ENCODE measurements at places on chromosomes 7 and 10.

DNA sequence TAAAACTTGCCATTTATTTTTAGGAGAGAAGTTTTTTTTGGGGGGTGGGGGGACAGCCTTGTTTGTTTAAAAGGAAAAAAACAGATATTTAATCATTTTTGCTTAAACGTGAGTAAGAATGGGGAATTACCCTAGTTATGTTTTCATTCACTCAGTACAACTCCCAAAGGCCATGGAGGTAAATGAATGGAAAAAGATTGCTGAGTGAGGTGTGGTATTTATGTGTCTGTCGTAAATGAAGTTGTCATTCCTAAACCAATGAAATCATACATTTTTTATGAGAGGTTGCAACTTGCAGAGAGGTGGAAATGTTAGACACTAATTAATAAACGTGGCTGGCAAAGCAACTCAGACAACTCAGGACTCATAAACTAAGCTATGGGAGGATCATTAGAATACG lies 218.1 kb downstream of the CELF2 start:
- DNase-seq = no peak

GRCh38 chr10:29950391-29950790 lies 109.0 kb downstream of the JCAD start:
- DNase-seq = no peak

- DNase-seq = no peak
These were observed 92.8 kb downstream of the VIPR2 start for GRCh38 chr7:159051916-159052315.

GRCh38 chr10:113899952-113900598 lies 45.6 kb downstream of the NHLRC2 start:
- DNase-seq = no peak

- DNase-seq = no peak
These were observed 105.6 kb downstream of the RTKN2 start for GRCh38 chr10:62163024-62163423.

DNA sequence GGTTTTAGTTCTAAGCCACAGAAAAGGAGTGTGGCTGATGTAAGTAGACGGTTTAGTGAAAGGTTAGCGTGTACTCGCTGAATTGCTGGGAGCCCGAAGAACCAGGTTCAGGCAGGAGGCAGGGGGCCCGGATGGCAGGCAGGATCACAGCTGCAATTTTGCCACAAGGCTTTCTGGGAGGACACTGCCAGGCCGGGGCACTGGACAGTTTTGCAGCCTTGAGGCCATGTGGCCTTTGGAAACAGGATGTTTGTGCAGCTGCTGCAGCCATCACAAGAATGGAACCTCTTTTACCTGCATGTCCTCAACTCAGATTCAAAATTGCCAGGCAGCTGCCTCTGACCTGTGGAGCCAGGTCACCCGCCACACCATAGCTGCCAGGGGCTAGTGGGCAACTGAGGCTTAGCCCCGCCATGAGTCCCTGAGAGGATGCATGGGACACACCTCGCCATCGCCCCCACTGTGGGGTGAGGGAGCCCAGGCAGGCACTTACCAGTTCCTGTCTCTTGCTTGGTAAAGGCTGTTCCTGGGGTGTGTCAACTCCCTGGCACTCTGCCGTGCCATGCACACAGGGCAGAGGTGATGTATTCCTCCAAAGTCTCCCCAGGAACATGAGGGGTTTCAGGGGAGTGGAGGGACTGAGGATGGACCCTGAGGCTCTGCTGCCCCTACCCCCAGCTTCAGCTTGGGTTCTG lies 188.6 kb downstream of the RPS24 start:
- no peak for DNase-seq

DNA sequence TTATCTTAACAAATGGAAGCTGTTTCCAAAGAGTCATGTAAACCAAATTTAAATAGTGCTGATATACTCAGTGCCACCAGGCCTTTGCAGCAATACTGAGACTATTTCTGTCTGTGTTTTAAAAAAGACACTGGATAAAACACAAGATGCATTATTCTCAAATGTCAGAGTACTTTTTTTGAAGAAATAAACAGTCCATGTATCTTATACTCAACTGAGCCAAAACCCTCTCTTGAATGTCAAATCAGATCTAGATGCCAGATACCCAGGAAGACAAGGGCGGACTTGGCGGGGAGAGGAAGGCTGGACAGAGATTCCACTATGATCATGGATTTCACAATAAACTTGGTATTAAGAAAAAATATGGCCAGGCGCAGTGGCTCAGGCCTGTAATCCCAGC lies 127.6 kb downstream of the COBL start:
- no peak for DNase-seq

DNA sequence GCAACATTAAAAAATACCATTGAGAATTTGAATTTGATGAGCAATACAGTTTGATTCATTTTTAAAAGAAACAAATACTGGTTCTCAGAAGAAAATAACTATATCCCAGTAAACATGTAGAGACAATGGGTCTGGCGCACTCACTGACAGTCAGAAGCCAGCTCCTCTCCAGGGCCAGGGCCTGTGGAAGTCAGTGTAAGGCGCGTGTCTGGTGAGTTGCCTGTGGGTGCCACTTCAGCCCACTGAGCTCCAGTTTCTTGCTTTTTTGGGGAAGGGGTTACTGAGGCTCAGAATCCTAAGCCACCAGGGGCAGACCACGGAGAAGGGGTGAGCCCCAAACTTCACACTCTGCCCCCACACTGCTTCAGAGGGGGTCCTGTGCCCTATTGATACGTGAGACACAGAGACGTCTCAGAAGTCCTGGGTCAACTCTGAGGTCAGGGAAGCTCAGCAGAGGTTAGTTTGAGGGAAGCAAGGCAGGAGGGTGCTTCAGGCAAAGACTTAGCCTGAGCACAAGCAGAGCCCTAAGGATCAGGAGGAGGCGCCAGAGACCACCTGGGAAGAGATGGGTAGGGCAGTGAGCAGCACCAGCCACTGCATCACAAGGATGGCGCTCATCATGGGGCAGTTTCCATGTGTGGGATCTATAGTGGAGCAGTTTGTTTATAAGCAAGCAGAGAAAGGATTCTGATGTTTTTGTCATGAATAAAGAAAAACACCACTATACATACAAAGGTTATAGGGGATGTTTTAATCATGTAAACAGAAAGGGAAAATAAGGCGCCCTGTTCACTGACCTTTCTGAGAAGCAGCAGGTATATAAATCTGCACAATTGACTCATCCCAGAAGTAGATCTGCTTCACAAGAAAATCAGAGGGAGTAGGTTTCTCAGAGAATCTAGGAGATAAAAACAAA lies 95.7 kb downstream of the PKD1L1 start:
- no peak for DNase-seq

- no peak for DNase-seq
These were observed 131.7 kb upstream of the FAM20C start for GRCh38 chr7:60706-61105.

GRCh38 chr10:34280599-34281374 lies 534.3 kb downstream of the PARD3 start:
- DNase-seq = no peak

DNA sequence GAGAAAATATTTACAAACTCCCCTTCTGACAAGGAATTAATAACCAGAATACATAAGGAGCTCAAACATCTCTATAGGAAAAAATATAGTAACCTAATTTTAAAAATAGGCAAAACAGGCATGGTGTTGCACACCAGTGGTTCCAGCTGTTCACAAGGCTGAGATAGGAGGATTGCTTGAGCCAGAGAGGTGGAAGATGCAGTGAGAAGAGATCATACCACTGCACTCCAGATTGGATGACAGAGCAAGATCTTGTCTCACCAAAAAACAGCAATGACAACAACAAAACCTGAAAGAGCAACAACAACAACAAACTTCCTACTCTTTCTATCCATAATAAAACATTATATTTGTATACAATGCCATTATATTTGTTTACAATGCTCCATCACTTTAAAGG lies 304.4 kb upstream of the CNTNAP2 start:
- no peak for DNase-seq

GRCh38 chr10:91759581-91759986 lies 38.6 kb upstream of the TNKS2 start:
- no peak for DNase-seq

DNA sequence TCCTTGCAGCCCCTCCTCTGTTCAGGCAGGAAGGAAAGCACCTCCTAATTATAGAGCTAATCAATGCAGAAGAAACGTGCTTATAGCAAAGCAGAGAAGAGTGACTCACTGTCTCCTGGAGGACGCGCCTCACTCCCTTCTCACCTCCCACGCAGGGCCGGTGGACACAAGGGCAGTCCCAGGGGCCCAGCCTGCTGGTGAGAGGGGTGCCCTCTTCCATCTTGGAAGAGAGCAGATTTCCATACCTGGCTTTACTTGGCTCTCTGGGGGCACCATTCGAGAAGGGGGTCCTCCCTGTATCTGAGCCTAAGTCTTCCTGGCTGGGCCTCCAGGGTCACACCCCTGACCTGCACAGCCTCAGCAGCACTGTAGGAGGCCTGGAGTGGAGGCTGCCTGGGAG lies 55.8 kb downstream of the RASGEF1A start:
- DNase-seq = no peak

- DNase-seq = no peak
These were observed 111.7 kb upstream of the STEAP1B start for GRCh38 chr7:22611758-22612079.

DNA sequence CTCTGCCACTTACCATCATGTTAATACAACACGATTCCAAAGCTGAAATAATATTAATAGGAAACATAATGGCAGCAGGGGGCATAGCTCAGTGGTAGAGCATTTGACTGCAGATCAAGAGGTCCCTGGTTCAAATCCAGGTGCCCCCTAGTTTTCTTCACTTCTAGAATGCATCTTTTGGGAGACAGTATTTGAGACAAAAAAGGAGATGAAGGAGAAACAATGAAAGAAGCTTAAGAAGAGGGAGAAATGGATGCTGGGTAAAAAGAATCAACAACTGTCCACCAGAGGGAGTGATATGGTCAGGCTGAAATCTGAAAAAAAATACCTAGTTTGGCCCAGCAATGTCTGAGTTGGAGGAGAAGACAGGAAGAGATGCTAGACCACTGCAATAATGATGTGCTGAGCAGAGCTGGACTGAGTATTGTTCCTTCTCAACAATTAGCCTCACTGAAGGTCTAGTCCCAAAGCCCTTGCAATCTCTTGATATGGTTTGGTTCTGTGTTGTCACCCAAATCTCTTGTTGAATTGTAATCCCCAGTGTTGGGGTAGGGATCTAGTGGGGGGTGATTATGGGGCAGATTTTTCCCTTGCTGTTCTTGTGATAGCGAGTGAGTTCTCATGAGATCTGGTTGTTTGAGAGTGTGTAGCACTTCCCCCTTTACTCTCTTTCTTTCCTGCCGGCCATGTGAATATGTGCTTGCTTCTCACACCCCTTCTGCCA lies 48.3 kb downstream of the ZNF783 start:
- no peak for DNase-seq

DNA sequence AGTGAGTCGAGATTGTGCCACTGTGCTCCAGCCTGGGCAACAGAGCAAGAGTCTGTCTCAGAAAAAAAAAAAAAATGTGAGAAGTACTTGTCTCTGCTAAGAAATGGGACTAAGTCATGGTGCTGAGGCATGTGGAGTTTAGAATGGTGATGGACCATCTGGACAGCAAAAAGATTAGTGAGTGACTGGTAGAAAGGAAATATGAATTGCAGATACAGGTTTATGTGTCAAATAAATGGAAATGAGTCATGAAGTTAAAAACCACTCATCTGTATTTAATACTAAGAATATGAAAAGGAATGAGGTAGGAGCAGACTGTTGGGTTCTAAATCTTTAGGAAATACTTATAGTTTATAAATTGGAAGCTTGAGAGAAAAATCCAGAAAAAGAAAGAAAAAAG lies 625.7 kb upstream of the ANKRD30A start:
- no peak for DNase-seq

DNA sequence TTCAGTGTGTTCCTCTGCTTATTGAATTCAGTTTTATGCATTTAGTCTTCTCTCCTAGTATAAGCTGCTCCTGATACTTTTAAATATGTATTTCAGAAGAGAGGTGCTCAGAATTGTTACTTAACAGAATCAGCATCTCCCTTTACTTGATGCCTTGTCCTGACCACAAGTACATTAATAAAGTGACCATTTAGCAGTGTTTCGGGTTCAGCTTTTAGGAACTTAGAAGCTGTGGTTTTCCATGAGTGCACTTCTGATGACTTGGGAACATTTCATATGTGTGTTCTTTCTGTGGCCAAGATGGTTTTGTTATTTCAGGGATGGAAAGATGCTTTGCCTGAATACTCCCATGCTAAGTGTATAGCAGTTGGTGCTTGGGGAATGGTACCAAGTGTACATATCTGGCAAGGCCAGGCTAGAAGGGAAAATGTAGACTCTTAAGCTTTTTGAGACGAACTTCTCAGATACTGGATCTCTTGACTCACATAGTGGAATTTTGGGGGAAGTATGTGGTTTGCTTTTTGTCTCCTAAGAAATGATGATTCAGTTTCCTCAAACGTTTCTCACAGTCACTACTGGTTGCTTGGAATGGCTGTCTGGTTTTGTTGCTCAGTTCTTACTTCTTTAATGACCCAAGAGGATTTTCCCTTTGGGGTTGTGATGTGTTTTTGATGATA lies 17.2 kb downstream of the SGPL1 start:
- DNase-seq = no peak

DNA sequence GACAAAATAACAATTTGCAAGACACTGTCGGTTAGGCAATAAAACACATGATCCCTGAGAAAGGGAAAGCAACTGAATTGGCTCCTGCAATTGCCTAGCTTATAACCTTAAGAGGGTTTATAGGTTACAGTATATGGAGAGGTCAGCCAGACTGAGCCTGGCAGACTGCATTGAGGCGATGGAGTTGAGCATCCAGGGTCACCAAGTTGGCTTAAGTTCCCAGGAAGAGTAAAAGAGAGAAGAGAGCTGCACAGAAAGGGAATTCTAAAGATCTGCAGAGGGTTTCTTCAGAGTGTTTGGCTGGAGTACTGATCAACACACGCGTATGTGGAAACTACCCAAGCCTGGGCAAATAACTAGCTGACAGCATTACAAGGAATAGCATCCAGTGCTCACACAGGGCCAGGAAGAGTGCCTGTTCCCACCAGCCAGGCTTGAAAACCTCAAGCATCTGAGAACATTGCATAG lies 11.2 kb downstream of the ANKMY2 start:
- DNase-seq = no peak

DNA sequence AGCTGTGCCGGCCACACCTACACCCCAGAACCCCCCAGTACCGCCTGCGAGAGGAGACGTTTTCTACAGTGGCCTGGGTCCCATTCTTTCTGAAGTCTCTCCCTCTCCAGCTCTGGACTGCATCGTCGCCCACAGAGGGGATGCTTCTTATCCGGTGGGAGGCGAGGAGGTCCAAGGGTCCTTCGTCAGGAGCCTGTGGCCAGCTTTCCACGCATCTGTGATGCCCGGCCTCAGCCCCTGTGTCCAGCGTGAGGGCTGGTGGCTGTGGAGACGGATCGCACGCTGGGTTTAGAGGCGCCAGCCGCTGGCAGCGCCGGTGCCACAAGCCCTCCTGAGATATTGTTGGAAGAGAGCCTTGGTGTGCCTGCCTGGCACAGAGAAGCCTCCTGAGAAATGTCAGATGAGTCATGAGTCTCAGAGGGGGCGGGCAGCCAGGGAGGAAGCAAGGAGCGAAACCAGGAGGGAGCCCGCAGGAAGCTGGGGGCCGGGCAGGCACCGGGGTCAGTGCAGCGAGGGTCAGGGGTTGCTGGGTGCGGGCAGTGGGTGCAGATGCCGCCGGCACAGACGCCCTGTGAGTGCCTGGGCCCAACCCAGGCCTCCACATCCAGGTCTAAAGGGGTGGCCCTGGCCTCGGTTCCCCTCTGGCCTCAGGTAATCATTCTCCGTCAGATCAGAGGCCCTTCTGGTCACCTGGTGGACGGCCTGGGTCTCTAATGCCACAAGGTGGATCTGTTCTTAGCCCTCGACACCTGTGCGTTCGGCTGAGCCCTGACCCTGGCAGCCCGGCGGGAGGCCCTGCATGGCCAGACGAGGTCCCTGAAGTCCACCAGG lies 86.0 kb upstream of the DIP2C start:
- no peak for DNase-seq

- no peak for DNase-seq
These were observed 136.2 kb downstream of the DIP2C start for GRCh38 chr10:553233-553632.
